ENCODE measurements at places on chromosomes 2 and 18. TPM values are rescaled to one million over a fixed set of nuclear protein-coding genes. Genes with fewer than 3 reads are reported as not detected.

OR6B2 gene
- not detected for total RNA-seq

MC4R gene
- not detected for total RNA-seq

- H3K4me3 ChIP-seq, result no peak overlapping the region
- no peak for DNase-seq
- H3K27ac ChIP-seq, result no peak overlapping the region
These were observed 37.2 kb downstream of the KYNU start for GRCh38 chr2:142914507-142915313.

ANKRD62 gene
- total RNA-seq, result not detected

RABL2A gene
- total RNA-seq, result 13.5 TPM

All from activated CD4-positive, alpha-beta memory T cell treated with anti-CD3 and anti-CD28 coated beads, Interleukin-2, amount 10 ng/mL, durations not matched to agents 7 days and 5 days (primary cell).